ENCODE measurements at places on chromosomes 5 and 9. TPM values are rescaled to one million over a fixed set of nuclear protein-coding genes. Genes with fewer than 3 reads are reported as not detected.

- H3K4me1 ChIP-seq = peaks cover 12% of the 10 kb centered on the region
- DNase-seq = no peak
- no peak overlapping the region for H3K4me3 ChIP-seq
- H3K27me3 ChIP-seq = no peaks in the 10 kb centered on the region
- H3K36me3 ChIP-seq = no peaks in the 10 kb centered on the region
- H3K27ac ChIP-seq = no peak overlapping the region
These were observed 48.9 kb upstream of the SLC2A8 start for GRCh38 chr9:127347831-127348776.

DNA sequence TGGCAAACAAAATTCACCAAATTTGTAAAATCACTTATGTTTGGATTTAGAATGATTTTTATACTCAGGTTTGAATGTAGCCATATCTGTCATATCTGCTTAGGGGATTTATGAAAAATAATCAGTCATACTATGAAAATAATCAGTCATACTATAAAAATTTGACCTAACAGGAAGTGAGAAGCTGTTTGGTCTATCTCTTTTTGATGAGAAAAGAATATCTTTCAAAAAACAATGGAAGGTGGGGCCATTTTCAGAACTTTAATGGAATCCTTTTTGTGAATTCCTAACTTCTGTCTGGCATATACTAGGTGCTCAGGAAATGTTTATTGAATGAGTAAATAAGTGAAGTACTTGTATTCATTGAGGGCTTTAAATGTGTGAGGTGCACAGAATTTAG is 70.1 kb downstream of the CWC27 start:
- no peak overlapping the region for H3K27ac ChIP-seq
- DNase-seq = no peak
- H3K4me3 ChIP-seq = no peak overlapping the region
- H3K36me3 ChIP-seq = 0 out of 2 replicates have a peak, but pooled peaks cover 2% of the 10 kb centered on the region
- H3K4me1 ChIP-seq = no peaks in the 10 kb centered on the region

GRCh38 chr5:157750320-157750719 is 6.8 kb downstream of the LSM11 start:
- H3K27me3 ChIP-seq = peaks cover 1% of the 10 kb centered on the region
- DNase-seq = no peak
- no peaks in the 10 kb centered on the region for H3K36me3 ChIP-seq
- H3K4me1 ChIP-seq = no peaks in the 10 kb centered on the region

GRCh38 chr5:107808671-107809137 is 138.0 kb upstream of the EFNA5 start:
- no peaks in the 10 kb centered on the region for H3K27me3 ChIP-seq
- H3K36me3 ChIP-seq = no peaks in the 10 kb centered on the region
- DNase-seq = peak; percentile 87
- H3K4me3 ChIP-seq = no peak overlapping the region
- H3K27ac ChIP-seq = no peak overlapping the region

DNA sequence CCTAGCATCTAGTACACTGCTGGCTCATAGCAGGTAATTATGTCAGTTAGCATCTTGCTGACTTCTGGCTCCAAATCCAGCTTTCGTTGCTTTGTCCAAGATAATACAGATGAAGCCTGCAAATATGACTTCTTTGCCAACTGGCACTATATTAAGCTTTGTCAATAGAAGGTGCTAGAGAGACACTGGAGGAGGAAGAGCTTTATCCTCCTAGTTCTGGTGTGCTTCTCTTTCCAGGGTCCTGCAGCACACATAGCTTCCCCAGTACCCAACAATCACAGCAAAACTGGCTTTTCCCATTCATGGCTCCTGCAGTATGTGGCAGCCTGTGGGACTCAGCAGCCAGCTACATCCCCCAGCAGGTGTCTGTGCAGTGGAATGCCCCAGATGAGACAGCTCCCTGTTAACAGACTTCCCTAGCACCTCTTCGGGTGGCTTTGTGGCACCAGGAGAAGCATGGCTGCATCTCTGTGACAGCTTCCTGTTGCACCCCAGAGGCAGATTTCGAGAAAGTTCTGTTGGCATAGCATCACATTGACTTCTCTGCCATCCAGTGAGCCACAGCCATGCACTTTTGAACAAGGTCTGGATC is 147.8 kb downstream of the OXCT1 start:
- H3K4me3 ChIP-seq = no peak overlapping the region
- no peak overlapping the region for H3K27ac ChIP-seq
- H3K36me3 ChIP-seq = no peaks in the 10 kb centered on the region
- DNase-seq = no peak
- no peaks in the 10 kb centered on the region for H3K4me1 ChIP-seq

DNA sequence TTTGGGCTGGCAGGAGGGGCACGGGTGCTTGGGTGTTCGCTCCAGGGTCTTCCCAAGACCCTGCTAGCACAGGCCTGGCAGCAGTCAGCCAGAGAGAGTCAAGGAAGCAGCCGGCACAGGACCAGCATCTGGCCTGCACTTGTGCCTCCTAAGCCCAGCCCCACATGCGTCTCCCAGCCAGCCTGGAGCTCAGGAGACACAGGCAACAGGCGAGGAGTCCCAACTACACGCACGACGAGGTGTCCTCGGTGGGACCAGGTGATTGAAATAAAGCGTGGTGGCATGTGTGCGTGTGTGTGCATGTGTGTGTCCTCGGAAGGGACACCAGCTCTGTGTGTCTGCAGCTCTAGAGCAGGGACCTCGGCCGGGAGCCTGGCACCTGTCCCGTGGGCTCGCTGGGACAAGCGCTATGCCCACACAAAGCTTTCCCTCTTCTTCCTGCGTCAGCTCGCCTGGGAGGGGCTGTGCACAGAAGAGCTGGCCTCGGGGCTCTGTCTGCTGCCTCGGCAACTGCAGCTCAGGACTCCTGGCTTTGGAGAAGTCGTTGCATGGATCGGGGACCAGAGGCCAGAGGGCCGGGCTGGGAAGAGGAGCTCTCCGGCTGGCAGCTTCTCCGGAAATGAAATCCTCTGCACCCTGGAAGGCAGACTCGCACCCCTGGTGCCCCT is 14.7 kb upstream of the SLC9A3 start:
- no peaks in the 10 kb centered on the region for H3K4me1 ChIP-seq
- H3K27ac ChIP-seq = no peak overlapping the region
- H3K27me3 ChIP-seq = no peaks in the 10 kb centered on the region

DNA sequence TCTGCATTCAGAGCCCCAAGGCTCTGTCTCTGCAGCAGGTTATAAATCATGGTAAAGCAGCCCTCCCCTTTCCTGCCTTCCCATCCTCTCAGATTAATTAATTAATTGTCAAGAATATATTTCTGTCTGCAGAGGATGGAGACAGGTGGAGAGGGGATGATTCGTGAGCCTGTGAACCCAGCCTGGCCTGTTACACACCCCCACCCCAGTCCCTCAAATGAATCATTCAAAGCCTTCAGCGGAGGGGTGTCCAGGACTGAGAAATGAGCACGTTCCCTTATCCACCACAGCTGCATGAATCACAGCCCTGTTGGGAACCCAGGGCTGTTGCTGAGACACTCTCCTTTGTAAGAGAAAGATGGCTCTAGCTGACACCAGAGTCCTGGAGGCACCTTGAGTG is 56.0 kb downstream of the NIPAL4 start:
- H3K4me1 ChIP-seq = no peaks in the 10 kb centered on the region
- no peaks in the 10 kb centered on the region for H3K27me3 ChIP-seq
- no peaks in the 10 kb centered on the region for H3K36me3 ChIP-seq
- no peak for DNase-seq
- no peak overlapping the region for H3K4me3 ChIP-seq

GRCh38 chr5:160376416-160376815 is 6.0 kb upstream of the C1QTNF2 start:
- H3K27ac ChIP-seq = no peak overlapping the region
- H3K4me1 ChIP-seq = no peaks in the 10 kb centered on the region
- H3K27me3 ChIP-seq = no peaks in the 10 kb centered on the region
- no peaks in the 10 kb centered on the region for H3K36me3 ChIP-seq
- no peak for DNase-seq

DNA sequence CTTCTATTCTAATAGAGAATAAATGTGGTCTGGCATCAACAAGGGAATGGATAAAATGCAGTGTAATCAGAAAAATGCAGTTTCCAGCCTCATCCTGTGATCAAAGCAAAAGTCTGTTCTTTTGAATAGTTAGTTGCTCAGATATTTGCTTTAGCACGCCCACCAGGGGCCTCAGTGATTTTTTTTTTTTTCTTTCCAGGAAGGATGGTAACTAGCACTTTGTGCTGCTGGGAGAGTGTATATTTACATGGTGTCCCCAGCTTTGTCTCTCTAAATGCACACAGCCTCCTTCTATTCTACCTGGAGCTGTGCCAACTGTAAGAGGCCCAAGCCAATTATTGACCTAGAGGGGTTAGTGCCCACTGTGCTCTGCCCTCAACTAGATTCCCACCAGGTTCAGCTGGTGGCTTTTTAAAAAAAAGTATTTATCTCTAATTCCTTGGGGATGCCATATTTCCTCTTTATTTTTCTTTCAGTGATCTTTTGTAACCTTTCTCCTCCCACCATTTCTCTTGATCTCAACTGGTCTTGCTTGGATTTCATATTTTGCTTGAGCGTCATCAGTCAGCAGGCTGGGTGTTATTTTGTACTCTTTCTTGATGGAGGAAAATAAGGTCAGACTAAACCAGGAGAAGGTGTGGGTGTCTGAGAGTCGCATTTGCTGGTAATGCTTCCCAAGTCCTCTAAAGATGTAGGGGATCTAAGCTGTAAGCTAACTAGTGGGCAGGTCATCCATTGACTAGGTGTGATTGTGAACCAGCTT is 193.0 kb upstream of the C9orf72 start:
- peaks cover 4% of the 10 kb centered on the region for H3K4me1 ChIP-seq
- H3K27ac ChIP-seq = no peak overlapping the region
- H3K36me3 ChIP-seq = no peaks in the 10 kb centered on the region
- H3K27me3 ChIP-seq = no peaks in the 10 kb centered on the region

GRCh38 chr5:61053937-61054336 is 108.3 kb downstream of the SMIM15 start:
- no peak for DNase-seq
- no peak overlapping the region for H3K27ac ChIP-seq
- no peaks in the 10 kb centered on the region for H3K4me1 ChIP-seq
- H3K27me3 ChIP-seq = peaks cover 1% of the 10 kb centered on the region
- no peak overlapping the region for H3K4me3 ChIP-seq

DNA sequence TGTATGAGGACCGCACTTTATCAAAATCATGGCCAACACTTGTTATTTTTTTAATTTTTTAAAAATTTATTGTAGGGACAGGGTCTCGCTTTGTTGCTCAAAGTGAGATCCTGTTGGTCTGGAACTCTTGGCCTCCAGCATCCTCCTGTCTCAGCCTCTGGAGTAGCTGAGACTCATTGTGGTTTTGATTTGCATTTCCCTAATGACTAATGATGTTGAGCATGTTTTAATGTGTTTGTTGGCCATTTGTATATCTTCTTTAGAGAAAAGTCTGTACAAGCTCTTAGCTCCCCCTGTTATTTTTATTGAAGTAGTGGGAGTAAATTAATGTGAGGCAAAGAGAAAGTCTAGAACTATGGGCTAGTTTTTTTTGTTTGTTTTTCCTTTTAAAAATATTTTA is 1.6 kb upstream of the RPS6 start:
- H3K4me3 ChIP-seq = no peak overlapping the region
- peaks cover 17% of the 10 kb centered on the region for H3K36me3 ChIP-seq
- no peaks in the 10 kb centered on the region for H3K4me1 ChIP-seq
- no peak overlapping the region for H3K27ac ChIP-seq
- no peak for DNase-seq

GRCh38 chr9:135506327-135507103 is 6.0 kb downstream of the MRPS2 start:
- peaks cover 2% of the 10 kb centered on the region for H3K4me1 ChIP-seq
- DNase-seq = no peak
- H3K27ac ChIP-seq = no peak overlapping the region
- no peak overlapping the region for H3K4me3 ChIP-seq
- peaks cover 8% of the 10 kb centered on the region for H3K36me3 ChIP-seq
- no peaks in the 10 kb centered on the region for H3K27me3 ChIP-seq

DNA sequence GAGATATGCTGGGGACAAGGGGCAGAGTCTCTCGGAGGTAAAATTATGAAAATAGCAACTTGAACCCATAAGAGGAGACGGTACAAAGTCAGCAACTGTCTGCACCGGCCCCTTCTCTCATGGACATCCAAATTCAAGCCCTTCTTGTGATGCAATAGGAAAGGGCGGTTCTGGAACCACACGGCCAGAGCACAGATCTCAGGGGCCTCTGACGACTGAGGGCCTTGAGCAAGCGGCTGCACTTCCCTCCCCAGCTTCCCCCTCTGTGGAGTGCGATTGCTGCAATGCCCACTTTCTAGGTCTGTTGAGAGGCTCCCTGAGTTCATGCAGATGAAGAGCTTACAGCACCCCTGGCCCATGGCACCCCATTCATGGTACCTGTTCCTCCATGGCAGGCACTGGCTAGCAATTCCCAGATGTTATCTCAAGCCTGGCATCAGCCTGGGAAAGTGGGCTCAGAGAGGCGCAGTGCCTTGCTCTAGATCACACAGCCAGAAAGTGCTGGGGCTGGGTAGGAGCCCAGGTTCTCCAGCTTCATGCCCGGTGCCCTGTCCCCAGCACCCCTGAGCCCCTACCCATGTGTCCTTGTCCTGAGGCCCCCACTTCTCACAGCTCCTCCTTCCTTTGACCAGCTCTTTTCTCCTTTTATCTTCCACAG is 17.7 kb upstream of the CPLX2 start:
- no peaks in the 10 kb centered on the region for H3K36me3 ChIP-seq
- DNase-seq = no peak
- H3K4me1 ChIP-seq = no peaks in the 10 kb centered on the region
- H3K27ac ChIP-seq = no peak overlapping the region

- H3K27me3 ChIP-seq = no peaks in the 10 kb centered on the region
- H3K4me1 ChIP-seq = no peaks in the 10 kb centered on the region
- no peak overlapping the region for H3K4me3 ChIP-seq
- no peak for DNase-seq
- H3K27ac ChIP-seq = no peak overlapping the region
- H3K36me3 ChIP-seq = peaks cover 3% of the 10 kb centered on the region
These were observed 190.1 kb downstream of the CWC27 start for GRCh38 chr5:64958757-64959391.

DNA sequence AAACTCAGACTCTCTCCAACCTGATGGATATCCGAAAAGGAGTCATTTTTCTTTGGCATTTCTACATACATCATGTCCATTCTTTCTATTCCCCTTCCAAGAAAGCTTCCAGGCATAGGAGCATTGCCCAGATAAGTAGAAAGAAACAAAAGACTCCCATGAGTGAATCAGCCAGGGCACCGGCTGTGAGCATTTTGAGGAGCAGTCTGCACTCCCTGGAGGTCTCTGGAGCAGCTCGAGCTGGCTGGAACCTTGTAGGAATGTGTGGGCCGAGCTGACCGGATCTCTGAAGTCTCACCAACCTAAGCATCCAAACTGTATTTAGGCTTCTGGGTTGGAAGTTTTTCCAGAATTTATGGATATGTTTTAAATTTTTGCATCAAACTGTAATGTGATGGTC is 161.4 kb upstream of the TRPC7 start:
- no peaks in the 10 kb centered on the region for H3K36me3 ChIP-seq
- H3K27me3 ChIP-seq = no peaks in the 10 kb centered on the region
- DNase-seq = no peak

Gene MSANTD3
- total RNA-seq = 41.3 TPM

Gene FAM78A
- 3.1 TPM for total RNA-seq

Gene FOXI1
- total RNA-seq = not detected

Gene HTR1A
- total RNA-seq = 3.8 TPM

Gene SLC6A7
- total RNA-seq = 0.07 TPM

Gene LECT2
- total RNA-seq = not detected

Gene TMEM245
- 42.1 TPM for total RNA-seq

Measured in H1 (cell line).